ENCODE measurements at places on chromosomes 6 and 20.

DNA sequence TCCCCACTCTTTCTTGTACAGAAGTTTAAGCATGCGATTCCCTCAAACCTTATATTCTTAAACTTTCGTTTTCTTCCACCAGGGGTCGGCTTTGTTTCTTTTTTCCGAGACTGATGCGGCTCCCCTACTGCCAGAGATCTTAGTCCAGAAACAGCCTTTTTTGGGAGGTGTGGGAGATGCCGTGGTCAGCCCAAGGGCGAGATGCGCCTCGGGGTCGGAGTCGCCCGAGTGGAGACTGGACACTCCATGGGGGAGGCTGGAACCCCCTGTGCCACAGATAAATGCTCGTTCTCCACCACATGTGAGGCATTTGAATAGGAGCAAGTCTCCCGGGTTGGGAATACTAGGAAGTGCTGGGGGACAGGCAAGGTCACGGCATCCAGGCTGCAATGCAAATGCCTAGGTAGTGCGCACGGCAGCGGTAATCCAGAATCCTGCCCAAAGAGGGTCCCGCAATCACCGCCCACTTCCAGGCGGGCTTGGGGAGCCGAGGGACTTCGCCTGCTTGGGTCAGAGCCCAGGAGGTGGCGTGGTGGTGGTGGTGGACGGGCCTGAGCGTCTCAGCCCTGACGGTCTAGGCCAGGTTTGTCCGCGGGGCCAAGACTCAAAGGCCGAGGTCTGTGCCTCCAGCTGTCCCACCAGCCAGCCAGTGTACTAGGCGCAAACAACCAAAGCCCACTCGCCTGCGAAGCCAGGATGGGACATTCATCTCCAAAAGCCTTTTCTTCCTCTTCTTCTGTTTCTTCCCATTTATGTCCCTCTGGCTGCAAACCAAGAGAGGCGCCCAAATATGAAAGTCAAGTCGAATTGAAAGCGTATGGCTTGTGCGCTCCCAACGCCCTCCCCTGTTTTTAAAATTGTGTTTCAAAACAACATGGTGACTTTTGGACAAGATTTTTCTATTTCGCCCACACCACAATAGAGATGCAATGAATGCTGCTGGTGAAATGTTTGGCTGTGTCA, 39.3 kb upstream of the OSTM1 start:
- DNase-seq = peak; percentile 23

DNA sequence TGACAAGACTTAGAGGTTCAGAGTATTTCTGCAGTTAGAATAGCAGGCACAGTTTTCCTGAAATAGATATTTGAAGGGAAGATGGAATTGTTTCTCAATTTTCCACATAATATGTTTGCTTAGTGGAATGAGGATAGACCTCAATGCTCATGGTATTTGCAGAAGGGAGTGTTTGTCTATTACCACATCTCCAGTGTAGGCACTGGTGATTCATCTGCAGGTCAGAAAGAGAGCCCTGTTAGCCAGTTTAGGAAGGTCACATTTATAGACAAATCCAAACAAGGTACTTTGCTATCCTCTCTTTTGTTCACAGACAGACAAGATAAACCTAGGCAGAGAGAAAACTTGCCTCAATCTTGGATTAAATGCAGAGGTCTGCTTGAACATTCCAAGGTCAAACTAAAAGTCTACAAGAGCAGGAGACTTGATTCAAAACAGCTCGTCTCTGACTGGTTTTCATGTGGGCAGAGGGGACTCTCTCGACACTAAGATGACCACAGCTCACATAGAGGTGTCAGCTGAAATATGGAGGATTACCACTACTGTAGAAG, 22.8 kb downstream of the ISM1 start:
- DNase-seq = no peak

- peak; percentile 24 for DNase-seq
Observed at GRCh38 chr20:1935696-1936366, 40.6 kb downstream of the SIRPA start.

DNA sequence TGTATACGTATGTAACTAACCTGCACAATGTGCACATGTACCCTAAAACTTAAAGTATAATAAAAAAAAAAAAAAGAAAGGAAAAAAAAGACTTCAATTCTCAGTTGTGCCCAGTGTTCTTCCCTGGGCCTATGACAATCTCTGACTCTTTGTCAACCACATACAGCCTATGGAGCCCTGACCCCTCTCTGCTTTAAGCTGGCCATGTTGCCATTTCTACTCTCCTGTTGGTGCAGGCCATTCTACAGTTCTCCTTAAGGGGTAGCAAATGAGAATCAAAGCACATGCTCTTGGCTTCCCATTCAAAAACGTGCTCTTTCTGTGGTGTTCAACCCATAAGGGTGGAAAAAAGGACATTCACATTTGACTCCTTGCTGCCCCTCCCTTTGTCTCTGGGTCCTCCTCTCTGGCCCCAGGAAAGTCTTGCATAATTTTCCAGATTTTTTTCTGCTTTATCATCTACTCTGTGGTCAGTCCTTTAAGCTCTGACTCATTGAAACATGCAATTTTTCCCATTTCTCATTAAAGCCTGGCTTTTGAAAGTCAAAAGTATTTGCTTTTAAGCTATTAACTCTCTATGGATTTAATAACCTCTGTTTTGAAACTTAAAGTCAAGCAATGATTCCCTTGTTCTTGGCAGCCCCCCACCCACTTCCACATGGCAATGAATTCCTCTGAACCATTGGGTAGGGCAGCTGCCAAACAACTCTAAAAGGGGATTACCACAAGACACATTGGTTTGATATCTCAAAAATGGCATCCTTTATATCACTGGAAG, 208.6 kb upstream of the MCHR2 start:
- no peak for DNase-seq

DNA sequence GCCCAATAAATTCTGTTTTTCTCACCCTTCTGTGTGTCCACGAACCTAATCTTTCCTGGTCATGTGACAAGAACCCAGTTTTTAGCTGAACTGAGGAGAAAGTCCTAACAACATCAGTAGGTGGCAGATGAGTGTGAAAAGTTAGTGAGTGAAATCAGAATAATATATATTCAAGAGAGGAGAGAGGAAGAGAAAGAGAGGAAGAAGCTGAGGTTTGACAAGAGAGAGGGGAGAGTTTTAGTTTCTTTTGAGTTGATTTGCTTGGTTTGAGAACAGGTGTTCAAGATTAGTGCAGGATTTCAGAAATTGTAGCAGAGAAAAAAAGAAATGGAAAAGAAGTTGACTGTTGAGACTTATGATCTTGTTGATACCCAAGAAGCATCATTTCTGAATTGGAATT, 930.5 kb upstream of the FLRT3 start:
- no peak for DNase-seq

GRCh38 chr20:55693641-55694040, 311.7 kb downstream of the CBLN4 start:
- no peak for DNase-seq

- no peak for DNase-seq
Observed at GRCh38 chr20:52175840-52176239, 15.7 kb downstream of the ZFP64 start.

DNA sequence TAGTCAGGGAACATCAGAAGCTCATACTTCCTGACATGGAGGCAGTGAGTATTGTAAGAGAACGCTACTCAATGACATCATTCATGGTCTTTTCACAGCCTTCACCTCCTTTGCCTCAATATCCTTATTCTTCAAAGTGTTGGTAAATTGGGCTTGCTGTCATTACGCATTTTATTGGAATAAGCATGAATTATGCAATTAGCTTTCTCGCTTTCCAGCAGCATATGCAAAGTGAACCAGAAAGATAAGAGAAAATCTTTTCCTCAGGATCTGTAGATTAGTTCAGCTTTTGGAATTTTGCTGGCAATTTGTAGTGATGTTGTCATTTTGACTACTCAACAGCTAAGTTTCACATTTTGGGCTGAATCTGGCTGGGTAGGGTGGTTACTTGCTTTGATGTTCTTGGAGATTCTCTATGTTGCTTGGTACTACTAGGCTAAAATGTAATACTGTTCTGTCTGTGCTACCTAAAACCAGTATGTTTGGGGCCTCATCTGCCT, 1012.1 kb downstream of the KIF16B start:
- DNase-seq = no peak

- DNase-seq = no peak
Observed at GRCh38 chr6:108869876-108870275, 21.7 kb downstream of the ARMC2 start.

DNA sequence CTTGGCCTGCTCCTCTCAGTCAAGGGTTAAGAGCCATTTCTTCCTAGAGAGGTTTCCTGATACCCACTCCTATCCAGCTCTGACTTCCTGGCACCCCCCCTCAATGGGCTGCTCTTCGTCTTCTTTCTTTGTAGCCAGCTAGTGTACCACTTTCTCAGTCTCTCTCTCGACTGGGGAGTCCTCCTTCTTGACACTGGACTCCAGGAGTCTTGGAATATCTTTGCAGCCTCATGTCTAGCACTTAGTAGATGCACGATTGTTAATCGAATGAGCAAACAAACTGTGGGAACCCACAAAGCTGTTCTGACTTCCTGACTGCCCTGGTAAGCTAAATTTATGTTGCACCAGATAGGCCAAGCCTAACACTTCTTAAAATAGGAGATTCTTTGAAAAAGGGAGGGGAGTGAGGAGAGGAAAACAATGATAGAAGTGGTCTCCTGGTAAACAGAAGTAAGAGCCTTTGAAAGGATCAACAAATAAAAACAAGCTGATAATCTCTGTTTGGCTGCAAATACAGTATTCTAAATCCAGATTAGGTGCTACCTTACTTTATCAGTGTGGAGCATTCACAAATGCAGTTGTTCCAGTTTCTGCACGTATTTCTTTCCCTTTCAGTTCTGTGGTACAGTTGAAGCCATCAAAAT, 160.1 kb upstream of the CITED2 start:
- no peak for DNase-seq

DNA sequence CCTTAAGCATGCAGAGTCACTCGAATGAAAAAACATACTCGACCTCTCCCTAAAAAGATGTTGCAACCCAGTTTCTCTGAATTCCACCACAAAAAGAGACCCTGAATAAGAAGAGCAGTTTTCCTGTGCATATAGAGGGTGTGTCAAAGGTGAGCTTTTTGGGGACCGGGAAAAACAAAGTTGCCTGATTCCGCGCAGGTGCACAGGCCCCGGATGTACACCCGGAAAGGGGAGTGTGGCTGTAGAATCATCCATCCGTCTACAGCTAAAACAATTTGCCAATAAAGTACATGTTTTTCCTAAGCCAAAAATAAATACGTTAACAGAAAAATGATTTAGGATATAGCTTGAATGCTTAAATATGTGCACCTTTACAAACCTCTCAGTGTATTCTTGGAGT, 41.2 kb upstream of the IRF4 start:
- no peak for DNase-seq

- DNase-seq = no peak
Observed at GRCh38 chr6:68256391-68256790, 378.7 kb upstream of the ADGRB3 start.

- DNase-seq = no peak
Observed at GRCh38 chr6:16762268-16762549, 949 bp upstream of the ATXN1 start.

DNA sequence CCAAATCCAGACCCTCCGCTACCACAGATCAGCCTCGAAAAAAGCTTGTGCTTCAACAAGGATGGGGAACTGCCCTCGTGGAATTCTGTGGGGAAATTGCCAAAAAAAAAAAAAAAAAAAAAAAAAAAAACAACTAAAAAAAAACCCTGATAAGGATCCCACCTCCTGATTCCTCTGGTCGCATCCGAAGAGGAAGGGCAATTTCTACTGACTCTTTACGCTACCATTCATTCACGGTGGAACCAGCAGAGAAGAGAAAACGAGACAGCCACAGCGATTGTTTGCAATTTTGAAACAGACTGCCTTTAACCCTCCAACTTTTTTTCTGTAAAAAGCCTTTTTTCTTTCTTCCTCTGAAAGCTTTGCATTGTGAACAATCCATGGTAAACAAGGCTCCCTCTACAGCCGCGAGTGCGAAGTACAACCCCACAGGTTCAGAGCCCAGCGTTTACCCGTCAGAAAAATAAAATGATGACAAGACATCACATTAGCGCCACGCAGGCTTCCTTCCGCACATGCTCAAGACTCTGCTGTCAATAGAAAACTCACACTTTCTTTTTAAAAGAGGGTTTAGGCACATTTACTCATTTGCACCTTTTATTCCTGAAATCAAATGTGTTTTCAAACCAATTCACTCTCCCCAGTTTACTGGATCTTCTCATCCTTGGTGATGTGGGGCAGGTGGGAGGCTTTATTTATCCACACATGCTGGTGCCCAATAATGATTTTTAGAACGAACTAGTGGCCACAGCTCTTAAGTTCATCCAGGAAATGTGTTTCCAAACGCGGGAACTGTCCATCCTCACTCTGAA, 100.0 kb downstream of the NOL4L start:
- DNase-seq = peak; percentile 74

DNA sequence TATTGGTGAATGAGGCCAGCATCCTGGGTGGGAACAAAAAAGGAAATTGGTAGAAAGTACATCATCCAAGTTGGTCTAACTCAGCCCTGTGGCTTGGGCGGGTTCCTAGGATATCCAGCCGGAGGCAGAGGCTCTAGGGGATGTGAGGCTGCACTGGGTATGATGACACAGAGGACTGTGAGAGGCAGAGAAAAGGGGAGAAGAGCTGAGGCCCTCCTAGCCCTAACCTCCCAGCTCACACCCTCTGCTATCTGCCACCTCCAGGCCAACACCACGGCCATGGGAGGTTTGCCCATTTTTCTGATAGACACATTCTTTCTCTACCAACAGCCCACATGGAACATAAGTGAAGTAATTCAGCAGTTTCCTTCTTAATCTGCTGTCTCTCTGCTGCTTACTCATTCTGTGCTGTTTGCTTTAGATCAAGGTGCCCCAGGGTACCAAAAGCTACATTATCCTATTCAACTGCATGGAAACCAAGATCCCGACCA, 284.4 kb downstream of the ESR1 start:
- DNase-seq = no peak

GRCh38 chr6:167441715-167442206, 116.9 kb downstream of the TTLL2 start:
- no peak for DNase-seq
